ENCODE measurements at places on chromosomes 4 and X.

DNA sequence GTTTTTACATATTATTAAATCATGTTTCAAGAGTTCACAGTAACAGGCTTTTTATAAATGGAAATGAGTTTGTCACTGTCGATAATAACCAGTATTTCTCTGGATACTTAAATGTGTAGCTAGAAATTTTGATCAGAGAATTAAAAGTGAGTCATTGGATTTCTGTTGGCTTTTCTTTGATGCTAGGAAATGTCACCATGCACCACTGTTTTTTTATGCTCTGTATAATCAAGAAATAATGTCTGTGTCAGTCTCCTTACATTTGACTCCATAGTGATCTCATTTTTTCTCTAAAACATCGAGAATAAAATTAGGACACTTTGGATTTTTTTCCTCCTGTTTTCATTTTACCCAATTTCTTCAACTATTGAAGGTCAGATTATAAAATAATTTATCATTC lies 234.2 kb downstream of the RAPGEF2 start:
- DNase-seq, result no peak

DNA sequence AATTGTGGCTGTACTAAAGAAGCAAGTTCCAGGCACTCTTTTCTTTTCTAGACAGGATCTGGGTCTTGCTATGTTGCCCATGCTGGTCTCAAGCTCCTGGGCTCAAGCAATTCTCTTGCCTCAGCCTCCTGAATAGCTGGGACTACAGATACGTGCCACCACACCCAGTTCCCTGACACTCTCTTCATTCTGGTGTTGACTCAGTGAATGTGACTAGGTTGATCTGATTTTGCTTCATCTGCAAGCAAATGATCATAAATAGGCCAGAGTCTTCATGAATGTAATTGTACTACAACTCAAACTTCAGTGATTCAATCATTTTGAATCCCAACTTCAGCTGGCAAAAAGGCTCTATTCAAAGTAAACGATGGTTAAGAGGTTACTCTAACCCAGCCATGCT lies 78.5 kb downstream of the APBB2 start:
- DNase-seq, result no peak

DNA sequence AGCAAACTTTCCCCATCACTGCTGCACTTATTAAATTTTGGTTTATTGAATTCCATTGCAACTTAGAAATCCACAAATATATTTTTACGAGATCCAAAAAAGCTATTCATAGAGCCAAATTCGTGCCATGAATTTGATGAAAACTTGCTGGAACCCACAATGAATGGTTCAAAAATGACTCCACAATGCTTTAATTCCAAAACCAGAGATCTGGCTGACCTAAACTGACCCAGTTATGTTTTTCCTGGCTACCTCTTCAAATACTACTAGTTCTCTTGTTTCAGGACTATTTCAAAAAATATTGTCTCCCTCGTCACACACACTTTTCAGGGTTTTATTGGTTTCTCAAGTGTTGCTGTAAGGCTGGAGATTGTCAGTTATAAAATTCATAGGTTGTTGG lies 474.8 kb downstream of the PDGFC start:
- no peak for DNase-seq

DNA sequence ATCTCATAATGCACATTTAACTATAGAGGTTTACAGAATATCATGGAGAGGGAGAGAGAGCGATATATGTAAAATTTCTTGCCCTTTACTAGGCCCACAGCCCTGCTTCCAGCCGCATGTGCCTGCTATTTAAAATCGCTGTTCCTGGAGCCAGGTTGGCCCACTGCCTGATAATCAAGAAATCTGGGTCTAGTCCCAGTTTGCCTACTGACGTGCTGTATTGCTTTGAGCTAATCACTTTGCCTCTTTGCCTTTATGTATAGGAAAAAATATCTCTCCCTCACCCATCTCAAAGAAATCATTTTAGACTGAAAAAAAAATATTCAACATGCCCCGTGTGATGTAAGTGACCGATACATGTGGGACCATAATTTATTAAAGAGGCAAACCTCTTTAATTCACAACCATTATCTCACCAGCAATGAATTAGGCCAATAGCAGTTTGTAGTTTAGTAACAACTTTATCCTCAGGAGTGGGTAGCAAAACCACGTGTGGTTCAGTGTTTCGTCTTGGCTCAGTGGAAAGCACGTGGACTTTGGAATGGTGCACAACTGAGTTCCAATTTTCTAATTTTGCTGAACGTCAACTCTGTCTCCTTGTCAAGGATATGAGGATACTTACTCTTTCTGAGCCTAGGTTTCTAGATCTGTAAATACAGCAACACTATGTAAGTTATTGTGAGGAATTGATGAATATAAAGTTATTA lies 62.6 kb downstream of the GRXCR1 start:
- no peak for DNase-seq

GRCh38 chrX:125170459-125170858 lies 149.2 kb upstream of the TEX13C start:
- no peak for DNase-seq

- no peak for DNase-seq
Measured at GRCh38 chr4:119281393-119281792, 40.5 kb downstream of the FABP2 start.

GRCh38 chr4:123449780-123450179 lies 53.2 kb downstream of the SPRY1 start:
- no peak for DNase-seq

DNA sequence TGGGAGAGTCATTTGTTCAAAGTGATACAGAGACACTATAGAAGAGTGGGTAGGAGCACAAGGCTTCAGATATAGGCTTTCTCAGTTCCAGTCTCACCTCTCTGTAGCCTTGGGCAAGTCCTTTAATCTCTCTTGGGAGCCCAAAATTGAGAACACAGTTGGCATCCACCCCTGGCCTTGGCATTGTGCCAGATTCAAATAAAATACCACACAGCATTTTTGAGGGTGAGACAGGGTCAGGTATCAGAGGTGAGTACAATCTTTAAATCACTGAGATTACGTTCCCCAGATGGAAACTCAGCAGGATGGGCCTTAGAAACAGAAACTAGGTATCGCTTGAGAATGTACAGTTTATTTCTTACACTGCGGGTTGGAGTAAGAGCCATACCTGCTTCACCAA lies 25.2 kb upstream of the SMIM10L2A start:
- no peak for DNase-seq

GRCh38 chr4:23978002-23978401 lies 88.2 kb upstream of the PPARGC1A start:
- DNase-seq, result no peak

- DNase-seq, result no peak
Measured at GRCh38 chrX:150360331-150360730, 2.8 kb upstream of the MAMLD1 start.

GRCh38 chr4:151991001-151991883 lies 230.4 kb upstream of the GATB start:
- DNase-seq, result no peak

DNA sequence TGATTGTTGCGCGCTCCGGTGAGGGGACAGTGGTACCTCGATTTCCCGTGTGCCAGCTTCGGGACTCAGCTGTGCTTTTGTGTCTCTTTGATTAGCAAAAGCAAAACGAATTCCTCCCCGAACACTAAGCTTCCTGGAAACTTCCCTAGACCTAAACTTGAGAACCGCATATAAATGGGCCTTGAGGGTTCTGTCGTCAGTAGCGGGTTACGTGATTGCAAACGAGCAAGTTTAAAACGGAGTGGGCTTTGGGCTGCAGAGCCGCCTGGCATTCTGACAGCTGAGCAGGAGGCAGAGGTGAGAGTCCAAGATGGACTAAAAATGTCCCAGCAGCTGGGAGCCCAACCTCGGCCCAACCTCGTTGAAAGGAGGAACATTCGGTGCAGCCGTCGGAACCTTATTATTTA lies 1.2 kb upstream of the TAPT1 start:
- DNase-seq, result no peak

GRCh38 chr4:153153339-153153871 lies 50.8 kb upstream of the TRIM2 start:
- peak; percentile 39 for DNase-seq

- DNase-seq, result no peak
Measured at GRCh38 chrX:40755291-40756249, 20.2 kb upstream of the MED14 start.

GRCh38 chr4:182141061-182141460 lies 102.1 kb upstream of the TENM3 start:
- DNase-seq, result no peak

GRCh38 chr4:126583509-126583908 lies 1049.2 kb upstream of the INTU start:
- no peak for DNase-seq

DNA sequence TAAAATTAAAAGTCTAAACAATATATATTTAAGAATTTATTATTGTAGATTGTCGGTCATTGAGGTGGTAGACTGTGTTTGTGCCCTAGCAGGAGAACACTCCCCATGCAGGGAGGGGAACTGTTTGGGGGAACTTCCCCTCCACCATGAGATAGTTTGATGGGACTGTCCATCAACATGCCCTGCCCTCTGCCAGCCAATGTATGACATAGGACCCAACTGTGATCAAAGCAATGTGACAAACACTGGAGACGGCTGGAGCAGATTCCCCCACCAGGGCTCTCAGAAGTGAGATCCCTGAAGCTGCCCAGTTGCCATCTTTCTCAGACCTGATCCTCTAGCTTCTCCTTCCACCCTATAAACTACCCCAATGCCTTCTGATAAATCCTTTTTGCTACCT lies 44.9 kb downstream of the SH3KBP1 start:
- DNase-seq, result no peak

DNA sequence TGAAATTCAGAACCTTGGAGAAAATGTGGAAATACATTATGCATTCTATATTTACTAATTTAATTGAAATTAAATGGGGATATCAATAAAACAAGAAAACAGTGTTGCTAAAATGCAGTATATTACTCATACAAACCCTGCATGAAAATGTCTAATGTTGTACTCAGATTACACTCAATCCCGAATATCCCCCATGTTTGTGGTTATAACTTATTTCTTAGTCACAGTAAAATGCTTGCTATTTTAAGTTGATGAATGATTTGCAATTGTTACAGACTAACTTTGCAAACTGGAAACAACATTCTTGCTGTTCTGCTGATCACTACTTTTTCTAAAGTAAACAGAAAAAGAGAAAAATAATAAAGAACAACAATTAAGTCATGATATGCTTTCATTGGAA lies 33.1 kb upstream of the ANXA10 start:
- no peak for DNase-seq

DNA sequence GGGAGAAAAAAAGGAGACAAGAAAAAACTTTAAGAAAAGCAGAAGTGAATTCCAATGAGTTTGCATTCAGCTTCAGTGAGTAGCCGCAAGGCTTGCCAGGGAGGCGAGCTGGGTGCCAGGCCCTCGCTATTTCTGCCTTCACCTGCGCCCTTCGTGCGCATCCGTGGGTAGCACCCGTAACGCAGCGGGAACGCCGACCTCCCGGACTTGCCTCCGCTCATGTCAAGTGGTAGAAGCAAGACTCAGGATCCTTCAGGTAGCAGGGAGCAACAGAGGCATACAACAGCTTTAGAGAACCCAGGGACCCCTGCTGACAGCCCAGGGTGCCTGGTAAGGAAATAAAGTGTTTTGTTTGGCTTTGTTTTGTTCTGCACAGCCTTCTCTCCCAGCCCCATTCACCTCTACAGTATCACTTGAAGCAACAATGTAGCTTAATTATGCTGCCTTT lies 140.0 kb upstream of the BCOR start:
- DNase-seq, result no peak

DNA sequence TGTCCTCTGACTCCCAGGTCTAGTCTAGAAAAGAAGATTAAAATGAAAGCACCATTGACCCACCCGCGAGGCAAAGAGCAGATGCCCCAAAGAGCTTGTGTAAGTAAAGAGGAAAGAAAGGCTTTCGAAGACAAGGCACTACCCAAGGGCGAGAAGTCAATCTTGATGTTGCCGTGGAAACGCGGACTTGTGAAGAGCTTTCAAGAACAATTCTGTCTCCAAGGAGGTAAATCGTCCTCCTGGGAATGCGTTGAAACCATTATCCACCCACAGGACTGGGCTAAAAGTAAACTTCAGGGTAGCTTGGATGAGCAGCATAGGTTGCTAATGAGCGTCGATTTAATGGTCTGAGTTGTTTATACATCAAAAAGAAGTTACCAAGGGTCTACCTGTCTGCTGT lies 189.3 kb downstream of the DHRSX start:
- DNase-seq, result no peak

GRCh38 chrX:11040996-11041395 lies 70.1 kb upstream of the HCCS start:
- no peak for DNase-seq

GRCh38 chr4:106691749-106692148 lies 323.2 kb upstream of the GIMD1 start:
- no peak for DNase-seq

DNA sequence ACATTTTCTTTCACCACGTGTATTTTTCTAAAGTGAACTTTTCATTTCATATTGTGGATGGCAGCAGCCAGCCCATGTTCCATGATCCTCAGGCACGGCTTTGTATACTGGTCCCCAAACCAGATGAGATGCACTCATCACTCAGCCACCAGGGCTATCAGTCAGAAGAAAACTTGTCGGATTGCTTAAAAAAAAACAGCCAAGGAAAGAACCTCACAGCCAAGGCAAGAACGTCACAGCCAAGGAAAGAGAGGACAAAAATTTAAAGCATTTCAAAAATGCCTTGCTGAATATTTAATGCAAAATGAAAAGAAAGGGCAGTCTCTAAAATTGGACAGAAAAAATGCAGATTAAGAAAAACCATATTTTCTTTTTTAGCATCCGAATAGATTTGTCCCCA lies 333.3 kb downstream of the PDGFC start:
- no peak for DNase-seq

DNA sequence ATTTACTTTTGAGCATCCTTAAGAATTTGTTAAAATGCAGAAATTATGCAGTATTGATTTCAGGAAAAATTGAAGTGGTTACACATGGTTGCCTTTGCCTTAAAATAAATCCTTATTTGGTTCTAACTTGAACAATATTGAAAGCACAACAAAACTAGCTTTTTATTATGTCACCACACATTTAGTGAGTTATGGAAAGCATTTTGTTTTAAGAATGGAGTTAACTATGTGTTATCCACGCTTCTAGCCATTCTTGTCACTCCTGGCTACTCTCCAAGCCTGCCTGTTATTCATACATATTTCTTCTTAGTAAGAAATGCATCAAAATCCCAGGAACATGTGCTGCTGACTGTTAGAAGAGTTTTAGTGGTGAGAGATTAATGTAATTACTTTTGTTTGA lies 73.9 kb downstream of the FAT4 start:
- no peak for DNase-seq

- no peak for DNase-seq
Measured at GRCh38 chrX:135505351-135505750, 15.1 kb upstream of the INTS6L start.

- DNase-seq, result no peak
Measured at GRCh38 chrX:13574600-13574999, 5.2 kb downstream of the EGFL6 start.

- no peak for DNase-seq
Measured at GRCh38 chr4:40399578-40399977, 64.4 kb downstream of the CHRNA9 start.

DNA sequence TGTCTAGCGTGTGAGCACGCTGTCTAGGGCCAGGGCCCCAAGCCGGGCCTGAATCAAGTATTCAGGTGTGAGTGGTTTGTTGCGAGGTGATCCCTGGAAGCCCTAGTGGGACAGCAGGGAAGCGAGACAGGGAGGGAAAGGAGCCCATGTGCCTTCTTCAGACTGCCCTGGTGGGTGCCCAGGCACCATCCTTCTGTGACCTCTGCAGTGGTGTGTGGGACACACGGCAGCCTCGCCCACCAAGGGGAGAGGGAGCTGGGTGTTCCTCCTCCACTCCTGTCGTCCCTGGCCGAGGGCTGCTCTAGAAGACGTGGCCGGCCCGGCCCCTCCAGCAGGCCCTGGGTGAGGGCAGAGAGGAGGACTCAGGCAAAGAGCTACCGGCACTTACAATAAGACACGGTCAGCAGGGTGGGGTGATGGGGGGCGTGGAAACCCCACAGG lies 47.4 kb downstream of the HTRA3 start:
- DNase-seq, result no peak

Measured in activated CD8-positive, alpha-beta memory T cell treated with anti-CD3 and anti-CD28 coated beads for 1 hour (primary cell).